ENCODE measurements at places on chromosomes 5 and 9.
A peak's percentile ranks its signal among the peaks of the same experiment; 100 is the strongest.

DNA sequence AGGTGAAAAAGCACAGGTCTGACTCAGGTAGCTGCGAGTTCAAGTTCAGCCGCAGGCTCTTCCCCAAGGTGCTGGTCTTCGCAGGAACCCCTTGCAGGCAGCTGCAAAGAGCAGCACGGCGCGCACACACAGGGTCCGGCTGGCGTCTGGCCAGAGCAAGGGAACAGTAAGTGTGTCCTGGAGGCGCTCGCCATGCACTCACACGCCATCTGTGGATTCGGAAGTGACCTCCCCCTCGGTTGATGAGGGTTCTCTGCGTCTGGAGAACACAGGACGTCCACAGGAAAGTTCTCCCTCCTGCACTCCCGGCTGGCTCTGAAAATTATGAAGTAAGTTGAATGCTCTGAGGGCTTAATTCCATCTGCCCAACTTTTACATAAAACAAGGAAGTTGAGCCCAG, 14.0 kb upstream of the EGFL7 start:
- peak; percentile 98 for DNase-seq

GRCh38 chr9:5499889-5500398, 10.4 kb upstream of the PDCD1LG2 start:
- DNase-seq: peak; percentile 99

GRCh38 chr5:172648013-172648381, 6.9 kb downstream of the NEURL1B start:
- no peak for DNase-seq

GRCh38 chr9:130311408-130312140, 46.0 kb downstream of the HMCN2 start:
- no peak for DNase-seq

DNA sequence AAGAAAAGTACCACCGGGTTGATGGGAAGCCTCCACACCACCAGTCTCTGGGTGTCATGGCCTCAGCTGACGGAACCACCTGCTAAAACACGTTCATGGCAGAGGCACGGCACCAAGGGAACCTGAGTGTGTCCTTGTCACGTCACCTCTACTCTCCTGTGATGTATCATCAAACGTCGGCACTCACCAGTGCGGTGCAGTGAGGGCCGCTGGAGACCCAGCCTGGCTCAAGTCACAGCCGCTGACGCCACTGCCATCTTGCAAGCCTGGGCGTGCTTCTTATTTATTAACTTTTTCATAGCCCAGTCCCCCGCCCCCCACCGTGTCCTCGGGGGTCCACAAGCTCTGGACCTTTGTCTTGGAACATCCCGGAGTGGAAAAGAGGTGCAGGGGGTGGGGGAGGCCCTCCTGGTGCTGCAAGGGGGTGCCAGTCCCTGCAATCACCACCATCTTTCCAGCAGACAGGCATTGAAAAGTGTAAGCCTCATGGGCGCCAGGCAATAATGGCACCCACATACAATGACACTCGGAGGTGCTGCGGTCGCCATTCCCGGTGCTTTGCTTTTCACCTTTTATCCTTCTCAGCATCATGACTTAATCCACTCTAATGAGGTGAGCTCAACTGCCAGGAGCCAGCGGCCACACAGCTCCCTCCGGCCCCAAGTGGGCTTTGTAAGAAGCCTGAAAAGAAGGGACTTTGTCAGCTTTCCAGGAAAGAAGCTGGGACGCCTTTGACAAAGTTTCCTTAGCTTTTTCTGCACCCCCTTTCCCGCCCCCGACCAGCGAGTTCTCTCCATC, 202.3 kb upstream of the IRX1 start:
- DNase-seq: no peak

DNA sequence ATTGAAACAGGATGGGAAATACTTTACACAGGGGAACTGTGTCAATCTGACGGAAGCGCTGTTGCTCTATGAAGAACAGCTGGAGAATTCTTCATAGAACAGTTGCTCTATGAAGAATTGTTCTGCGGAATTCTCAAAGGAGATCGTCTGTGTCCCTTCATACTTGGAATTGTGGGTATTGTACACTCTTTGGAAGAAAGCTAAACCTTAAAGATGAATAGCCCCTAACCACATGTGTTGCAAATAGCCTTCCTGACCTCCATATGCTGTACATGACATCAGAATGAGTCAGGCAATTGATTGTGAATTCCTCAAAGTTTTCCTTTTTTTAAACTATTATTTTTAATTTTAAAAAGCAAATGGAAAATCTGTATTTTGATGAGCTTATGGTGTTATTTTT, 15.6 kb downstream of the NIM1K start:
- DNase-seq: no peak

GRCh38 chr9:96777426-96777864, 442 bp downstream of the ZNF510 start:
- no peak for DNase-seq

GRCh38 chr9:16125629-16126028, 572.8 kb downstream of the CCDC171 start:
- DNase-seq: no peak

DNA sequence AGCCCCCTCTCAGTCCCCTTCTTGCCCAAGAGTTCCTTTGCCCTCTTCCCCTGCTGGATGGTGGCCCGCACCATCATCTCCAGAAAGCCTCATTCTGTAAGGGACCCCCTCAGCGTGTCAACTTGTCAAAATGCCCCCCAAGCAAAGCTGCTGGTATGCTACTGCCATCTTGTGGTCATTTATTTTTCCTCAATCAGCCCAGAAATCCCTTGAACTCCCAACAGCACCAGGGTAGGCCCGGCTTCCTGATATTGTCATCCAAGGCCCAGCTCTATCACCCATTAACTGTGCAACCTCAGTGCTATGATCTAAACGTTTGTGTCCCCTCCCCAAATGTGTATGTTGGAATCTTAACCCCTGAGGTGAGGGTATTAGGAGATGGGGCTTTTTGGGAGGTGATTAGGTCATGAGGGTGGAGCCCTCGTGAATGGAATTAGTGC, 53.2 kb upstream of the FBXW11 start:
- peak; percentile 47 for DNase-seq

- peak; percentile 92 for DNase-seq
Observed at GRCh38 chr9:72557549-72557948, 36.1 kb downstream of the TMC1 start.

DNA sequence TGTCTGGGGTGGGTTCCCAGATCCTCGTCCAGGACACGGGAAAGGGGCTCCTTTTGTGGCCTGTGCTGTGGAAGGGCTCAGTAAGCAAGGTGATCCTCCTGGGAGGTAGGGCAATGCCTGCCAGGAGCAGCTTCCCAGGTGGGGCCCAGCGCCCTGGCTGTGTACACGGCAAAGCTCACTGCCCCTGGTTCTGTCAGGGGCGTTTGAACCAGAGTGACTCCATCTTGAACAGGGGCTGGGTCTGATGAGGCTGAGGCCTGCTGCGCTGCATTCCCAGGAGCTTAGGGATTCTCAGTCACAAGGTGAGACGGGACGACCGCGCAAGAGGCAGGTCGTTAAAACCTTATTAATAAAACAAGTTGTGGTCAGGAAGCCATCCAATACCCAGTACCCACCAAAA, 19.9 kb upstream of the SLC12A7 start:
- DNase-seq: no peak

- no peak for DNase-seq
Observed at GRCh38 chr5:61263072-61263471, 69.0 kb upstream of the ZSWIM6 start.

- DNase-seq: no peak
Observed at GRCh38 chr9:131543141-131543540, 2.2 kb upstream of the PRRT1B start.
